ENCODE measurements at places on chromosomes 5 and 9.

- DNase-seq, result no peak
Measured at GRCh38 chr9:125659954-125660353, 47.1 kb downstream of the MAPKAP1 start.

GRCh38 chr9:97766092-97766491, 69.0 kb upstream of the XPA start:
- no peak for DNase-seq

DNA sequence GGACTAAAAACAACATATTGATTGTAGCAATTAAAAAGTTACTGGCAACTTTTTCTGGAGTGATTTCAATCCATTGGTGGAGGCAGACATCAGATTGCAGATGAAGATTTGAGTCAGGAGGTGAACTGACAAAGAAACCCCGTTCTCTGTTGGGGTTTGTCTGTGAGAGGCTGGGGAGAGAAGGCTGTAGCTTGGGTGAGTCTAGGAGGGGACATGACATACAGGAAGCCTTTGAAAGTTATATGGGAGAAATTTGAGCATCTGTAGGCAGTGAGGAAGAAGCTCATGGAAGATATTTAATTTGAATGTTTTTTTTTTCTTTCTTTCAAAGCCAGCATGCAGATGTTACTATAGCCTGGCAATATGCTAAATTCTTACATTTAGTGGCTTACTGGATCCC, 26.0 kb downstream of the KDM4C start:
- no peak for DNase-seq

DNA sequence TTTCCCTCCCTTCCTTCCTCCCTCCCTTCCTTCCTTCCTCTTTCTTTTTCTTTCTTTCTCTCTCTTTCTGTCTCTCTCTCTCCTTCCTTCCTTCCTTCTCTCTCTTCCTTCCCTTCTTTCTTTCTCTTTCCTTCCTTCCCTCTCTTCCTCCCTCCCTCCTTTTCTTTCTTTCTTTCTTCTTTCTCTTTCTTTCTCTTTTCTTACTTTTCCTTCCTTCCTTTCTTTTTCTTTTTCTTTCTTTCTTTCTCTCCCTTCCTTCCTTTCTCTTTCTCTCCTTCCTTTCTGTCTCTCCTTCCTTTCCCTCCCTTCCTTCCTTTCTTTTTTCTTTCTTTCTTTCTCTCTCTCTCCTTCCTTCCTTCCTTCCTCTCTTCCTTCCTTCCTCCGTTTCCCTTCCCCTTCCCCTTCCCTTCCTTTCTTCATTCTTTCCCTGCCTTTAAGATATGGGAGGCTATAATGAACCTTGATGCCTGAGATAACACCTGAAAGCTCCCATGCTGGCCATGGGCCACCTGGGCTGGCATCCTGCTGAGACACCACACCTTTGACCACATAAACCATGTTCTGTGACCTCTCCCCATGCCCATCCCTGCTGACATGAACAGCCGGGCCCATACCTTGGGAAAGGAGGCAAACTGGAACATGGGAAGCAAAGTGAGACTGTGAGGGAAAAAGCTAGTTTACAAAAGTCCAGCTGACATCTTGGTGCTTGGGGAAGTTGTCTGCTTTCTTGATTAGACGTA, 197.8 kb upstream of the ZNF618 start:
- DNase-seq, result no peak

DNA sequence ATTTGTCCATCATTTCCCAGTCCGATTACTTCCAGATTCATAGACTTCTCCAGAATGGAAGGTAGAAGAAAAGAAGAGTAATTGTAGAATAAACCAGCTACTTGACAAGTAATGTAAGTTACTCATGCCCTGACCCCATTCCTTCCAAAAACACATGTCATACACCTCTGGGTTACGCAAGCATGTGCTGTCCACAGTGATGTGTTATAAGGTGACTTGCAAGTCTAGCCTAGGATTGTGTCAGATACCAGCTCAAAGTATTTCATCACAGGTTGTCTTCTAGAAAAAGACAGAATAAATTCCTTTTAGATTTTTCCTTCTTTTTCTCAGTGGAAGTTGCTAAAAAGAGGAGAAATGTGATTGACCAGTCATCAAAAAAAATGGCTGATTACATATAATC, 8.0 kb upstream of the TLR4 start:
- DNase-seq, result no peak

DNA sequence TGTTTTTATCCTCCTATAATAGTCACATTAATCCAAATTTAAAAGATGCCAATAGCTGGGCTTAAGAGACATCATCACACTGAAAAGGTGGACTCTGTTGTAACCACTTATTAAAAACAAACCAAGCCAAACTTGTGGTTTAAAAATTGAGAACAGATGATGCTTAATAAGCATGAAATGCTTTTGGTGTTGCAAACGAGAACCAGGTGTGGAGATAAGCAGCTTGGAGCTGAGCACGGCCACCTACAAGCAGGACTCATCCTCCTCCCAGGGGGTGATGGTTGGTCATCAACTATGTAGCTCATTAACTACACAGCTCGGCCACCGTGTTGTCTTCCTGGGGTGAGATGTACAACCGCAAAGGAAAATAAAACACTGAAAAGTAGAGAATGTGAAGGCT, 154.4 kb downstream of the NPR3 start:
- DNase-seq, result no peak

DNA sequence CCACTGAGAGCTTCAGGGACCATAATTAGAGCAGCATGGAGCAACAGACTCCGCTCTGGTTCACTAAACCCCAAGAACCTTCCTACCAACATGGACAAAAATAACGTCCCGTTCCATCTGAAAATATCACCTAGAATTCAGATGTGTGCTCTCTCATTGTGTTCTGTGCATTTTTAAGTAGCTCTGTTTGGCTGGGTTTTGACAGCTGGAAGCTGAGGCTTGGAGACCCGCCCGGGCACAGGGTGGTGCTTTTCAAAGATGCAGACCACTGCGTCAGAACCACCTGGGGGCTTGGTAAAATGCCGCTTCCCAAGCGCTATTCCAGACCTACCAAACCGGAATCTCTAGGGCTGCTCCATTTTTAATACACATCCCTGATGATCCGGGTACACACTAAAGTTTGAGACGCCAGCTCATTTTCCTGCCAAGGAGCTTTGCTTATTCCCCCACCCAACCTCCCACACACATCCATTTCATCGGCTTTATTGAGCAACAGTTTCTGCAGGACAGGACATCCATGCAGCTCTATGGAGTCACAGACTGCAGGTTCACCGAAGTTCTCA, 104.8 kb downstream of the GABBR2 start:
- DNase-seq, result no peak

- DNase-seq, result no peak
Measured at GRCh38 chr5:61744690-61745619, 412.9 kb downstream of the ZSWIM6 start.

DNA sequence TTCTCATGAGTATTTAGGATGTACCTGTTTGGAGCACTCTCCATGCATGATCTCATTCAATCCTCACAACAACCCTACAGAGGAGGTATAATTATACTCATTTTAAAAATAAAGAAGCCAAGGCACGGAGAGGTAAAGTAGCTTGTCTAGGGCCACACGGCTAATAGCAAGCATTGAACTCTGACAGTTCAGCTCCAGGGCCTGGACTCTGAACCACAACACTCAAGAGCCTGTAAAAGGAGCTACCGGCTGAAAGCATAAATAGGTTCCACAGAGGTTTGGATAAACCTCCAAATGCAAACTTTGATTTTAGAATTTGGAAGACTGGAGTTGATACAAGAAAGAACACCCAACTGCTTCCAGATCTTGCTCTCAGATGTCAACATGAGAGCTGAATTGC, 41.2 kb downstream of the ARHGEF37 start:
- DNase-seq, result no peak

- DNase-seq, result no peak
Measured at GRCh38 chr5:38591523-38591849, 35.0 kb upstream of the LIFR start.

- no peak for DNase-seq
Measured at GRCh38 chr5:53575101-53575500, 14.7 kb downstream of the NDUFS4 start.

GRCh38 chr5:17713301-17713700, 79.0 kb downstream of the TAF11L14 start:
- no peak for DNase-seq

GRCh38 chr9:91089405-91090129, 272.2 kb downstream of the AUH start:
- DNase-seq, result no peak

DNA sequence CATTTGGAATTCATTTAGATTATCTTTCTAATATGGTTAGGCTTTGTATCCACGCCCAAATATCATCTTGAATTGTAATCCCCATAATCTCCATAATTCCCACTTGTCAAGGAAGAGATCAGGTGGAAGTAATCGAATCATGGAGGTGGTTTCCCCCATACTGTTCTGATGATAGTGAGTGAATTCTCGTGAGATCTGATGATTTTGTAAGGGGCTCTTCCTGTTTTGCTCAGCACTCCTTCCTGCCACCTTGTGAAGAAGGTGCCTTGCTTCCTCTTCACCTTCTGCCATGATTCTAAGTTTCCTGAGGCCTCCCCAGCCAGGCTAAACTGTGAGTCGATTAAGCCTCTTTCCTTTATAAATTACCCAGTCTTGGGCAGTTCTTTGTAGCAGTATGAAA, 527.5 kb upstream of the ARRDC3 start:
- no peak for DNase-seq

DNA sequence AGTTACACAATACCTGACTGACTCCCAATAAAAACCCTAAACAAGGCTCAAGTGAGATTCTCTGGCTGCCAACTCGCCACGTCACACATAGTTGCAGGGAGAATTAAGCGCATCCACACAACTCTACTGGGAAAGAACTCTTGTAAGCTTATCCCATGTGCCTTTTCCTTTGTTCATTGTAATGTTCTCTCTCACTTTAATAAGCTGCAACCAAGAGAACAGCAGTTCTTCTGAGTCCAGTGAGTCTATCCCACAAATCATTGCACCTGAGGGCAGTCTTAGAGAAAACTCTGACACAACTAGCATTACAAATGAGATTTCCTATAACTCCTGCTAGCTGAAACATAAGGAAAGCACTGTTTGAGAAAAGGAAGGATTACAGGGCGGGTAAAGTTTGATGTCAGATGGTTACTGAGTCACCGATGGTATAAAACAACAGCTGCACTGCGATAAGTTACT, 27.4 kb downstream of the CENPK start:
- no peak for DNase-seq

DNA sequence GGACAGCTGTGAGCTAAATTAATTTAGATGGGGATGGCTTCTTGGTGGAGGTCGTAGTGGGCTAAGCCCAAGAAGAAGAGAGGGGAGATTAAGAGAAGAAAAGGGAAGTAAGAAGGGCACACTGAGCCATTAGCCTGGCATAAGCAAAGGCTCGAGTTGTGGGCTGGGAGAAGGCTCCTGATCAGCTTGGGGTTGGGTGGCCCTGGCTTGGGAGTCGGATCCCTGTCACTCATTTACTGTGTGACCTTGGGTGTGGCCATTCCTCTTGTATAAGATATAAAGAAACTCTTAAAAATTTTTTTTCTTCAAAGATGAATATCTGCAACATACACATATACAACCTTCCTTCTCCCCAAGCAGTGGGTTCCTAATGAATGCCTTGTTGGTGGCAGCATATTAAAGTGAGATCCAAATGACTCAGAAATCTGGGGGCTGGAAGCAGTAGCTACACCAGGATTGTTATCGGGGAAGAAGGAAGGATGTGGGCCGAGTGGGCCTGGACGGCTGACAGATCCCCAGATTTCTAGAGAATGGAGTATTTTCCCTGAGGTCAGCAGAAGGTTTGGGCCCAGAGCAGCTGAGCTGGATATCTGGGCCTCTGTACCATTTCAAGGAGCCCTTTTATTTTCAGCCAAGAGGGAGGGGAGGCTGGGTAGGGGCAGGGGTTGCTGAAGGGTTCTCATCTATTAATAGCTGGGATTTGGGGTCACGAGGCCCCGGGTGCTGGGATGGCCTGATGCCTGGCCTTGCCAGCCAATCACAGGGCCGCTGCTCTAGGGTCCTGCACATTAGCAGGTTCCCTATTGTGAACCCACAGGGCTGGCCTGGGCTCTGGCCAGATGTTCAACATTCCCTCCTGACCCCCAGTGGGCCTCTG, 52.1 kb downstream of the PPARGC1B start:
- no peak for DNase-seq

- no peak for DNase-seq
Measured at GRCh38 chr5:154813158-154813557, 37.2 kb downstream of the FAXDC2 start.

GRCh38 chr5:173557123-173557903, 59.1 kb downstream of the BOD1 start:
- no peak for DNase-seq

GRCh38 chr5:58015175-58015574, 444.7 kb downstream of the PLK2 start:
- no peak for DNase-seq

DNA sequence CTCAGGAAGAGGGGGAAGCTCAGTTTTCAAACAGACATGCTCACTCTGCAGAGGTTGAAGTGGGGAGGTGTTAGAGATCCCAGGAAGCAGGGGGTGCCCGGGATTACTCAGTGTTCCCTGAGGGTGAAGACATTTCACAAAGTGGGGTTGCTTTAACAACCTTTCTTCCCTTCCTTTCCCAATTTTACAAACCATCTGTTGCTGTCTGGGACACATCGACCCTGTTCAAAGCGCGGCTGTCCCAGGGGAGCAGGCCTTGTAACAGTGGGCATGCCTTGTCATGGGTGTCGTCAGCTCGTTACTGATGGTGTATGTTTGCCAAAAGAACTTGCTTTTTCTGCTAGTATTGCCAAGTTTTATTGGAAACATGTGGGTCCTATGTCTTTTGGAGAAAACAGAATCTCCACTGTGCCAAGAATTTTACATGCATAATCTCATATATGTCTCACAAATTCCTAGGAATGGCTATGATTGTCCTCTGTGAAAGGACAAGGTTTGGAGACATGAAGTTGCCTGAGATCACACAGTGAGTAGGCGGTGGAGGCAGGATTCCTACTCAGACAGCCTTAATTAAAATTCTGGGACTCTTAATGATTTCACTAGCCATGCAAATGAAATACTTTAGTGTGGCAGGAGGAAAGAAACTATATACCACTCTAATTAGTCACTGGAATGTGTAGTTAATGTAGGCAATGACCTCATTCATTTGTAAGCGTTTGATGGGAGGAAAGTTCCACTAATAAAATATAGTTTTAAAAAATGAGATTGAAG, 198.9 kb downstream of the NXNL2 start:
- no peak for DNase-seq

GRCh38 chr9:93869088-93869487, 86.1 kb downstream of the BARX1 start:
- DNase-seq, result no peak

- no peak for DNase-seq
Measured at GRCh38 chr5:91174396-91174795, 208.7 kb downstream of the ARRDC3 start.

- DNase-seq, result no peak
Measured at GRCh38 chr9:7103367-7103766, 345.6 kb downstream of the KDM4C start.

DNA sequence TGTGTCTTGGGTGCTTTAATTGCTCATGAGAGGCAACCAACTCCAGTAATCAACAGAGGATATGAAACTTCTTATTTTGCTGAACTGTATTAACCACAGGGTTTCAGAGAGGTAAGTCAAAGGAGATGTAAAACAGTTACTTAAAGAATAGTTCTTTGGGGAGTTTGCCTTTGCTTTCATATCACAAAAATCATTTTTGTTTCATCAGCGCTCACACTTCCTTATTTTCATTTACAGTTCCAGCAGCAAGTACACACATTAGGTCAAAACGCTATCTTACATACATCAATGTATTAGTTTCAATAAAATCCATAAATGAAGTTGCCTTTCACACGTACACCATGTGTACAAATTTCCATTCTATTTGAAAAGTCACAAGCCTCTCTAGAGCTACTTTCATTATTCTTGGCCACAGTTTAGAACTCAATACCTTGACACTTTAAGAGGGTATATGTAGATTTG, 50.1 kb downstream of the ST8SIA4 start:
- no peak for DNase-seq

Measured in activated T-helper 9 cell treated with anti-CD3 and anti-CD28 coated beads, Interleukin-2, amount 50 U/mL, for 16 hours (primary cell).